ENCODE measurements at places on chromosomes 16 and 17.

DNA sequence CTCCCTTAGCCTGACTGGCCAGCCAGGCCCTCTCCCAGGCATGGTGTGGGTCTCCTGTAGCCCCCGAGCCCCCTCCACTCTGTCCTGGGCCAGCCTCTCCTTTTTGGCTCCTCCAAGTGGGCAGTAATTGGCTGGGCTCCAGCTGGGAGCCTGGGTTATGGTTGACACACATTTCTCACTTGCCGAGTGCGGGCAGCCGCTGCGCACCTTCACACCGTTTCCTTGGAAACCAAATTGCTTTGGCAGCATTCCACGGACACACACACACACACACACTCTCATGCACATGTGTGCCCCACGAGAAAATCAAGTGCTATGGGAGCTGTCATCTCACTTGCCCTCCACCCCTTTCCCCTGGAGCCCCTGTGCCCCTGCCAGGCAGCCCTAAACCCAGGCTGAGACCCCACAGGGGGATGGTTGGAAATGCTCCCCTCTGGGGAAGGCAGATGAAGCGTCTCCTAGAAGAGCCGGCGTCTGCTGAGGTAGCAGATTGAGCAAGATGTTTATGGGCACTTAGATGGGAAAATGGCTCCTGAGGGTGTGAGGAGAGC lies 402.7 kb upstream of the TNRC6C start:
- no peak for DNase-seq

DNA sequence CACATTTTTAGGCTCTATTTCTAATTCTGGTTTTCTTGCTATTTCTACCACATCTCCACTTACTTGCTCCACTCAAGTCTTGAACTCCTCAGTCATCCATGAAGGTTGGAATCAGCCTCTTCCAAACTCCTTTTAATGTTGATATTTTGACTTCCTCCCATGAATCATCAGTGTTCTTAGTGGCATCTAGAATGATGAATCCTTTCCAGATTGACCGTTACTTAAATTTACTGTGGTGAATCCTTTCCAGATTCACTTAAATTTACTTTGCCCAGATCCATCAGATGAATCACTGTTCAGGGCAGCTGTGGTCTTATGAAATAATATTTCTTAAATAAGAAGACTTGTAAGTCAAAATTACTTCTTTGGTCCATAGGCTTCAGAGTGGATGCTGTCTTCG lies 32.4 kb downstream of the CLTC start:
- DNase-seq: no peak

GRCh38 chr16:68238029-68238345 lies 2.1 kb upstream of the ESRP2 start:
- DNase-seq: no peak

DNA sequence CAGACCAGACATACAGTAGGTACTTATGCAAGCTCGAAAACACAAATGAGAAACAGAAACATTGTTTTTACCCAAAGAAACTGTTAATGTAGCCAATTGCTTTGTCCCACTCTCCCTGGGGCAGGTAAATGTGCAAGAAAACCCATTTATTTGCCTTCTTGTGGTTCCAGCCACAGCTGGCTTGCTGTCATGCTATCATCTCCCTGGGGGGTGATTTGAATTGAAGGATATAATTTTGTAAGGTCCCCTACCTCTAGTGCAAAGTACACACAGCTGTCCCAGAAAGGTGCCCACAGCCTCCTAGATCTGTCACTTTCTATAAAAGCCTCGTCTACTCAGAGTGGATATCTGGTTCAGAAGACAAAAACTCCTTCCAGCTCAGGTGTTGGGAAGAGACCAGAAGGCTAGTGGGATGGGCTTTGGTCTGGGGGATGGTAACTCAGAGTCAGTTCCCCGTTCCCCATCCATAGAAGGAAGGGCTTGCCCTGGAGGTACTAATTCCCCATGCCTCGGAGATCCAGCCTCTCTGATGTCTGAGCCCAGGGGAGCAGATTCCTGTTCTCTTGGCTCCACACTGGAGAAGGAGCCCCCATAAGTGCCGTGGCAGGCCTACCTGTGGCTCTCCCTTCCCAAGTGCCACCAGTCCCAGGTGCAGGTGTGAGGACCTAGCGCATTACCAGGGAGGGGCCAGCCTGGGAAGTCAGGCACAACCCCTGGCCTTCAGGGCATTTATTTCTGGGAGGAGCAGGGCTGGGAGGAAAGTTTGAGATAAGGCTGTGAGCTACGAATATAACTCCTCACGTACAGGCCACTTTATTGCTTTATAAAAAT lies 2.4 kb upstream of the PRR15L start:
- DNase-seq: no peak

- no peak for DNase-seq
These were observed 22.0 kb upstream of the PHLPP2 start for GRCh38 chr16:71746442-71747046.

DNA sequence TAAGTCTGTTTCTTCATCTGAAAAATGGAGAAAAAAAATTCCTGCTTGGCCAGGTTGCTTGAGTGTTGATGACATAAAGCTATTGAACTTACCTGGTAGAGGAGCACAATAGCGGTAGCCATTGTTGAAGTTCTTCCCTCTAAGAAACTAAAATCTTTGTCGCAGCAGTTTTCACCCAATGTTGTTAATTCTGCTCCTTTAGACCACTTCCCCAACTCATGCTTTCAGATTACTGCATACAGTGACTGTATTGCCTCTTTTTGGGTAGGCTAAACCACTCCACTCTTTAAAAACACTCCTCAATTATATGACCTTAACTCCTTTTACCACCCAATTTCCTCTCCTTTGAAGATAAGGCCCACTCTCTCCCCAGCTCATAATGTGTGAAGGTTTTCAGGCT lies 35.7 kb upstream of the CCL2 start:
- DNase-seq: no peak

GRCh38 chr16:68496689-68497088 lies 42.4 kb upstream of the ZFP90 start:
- no peak for DNase-seq

DNA sequence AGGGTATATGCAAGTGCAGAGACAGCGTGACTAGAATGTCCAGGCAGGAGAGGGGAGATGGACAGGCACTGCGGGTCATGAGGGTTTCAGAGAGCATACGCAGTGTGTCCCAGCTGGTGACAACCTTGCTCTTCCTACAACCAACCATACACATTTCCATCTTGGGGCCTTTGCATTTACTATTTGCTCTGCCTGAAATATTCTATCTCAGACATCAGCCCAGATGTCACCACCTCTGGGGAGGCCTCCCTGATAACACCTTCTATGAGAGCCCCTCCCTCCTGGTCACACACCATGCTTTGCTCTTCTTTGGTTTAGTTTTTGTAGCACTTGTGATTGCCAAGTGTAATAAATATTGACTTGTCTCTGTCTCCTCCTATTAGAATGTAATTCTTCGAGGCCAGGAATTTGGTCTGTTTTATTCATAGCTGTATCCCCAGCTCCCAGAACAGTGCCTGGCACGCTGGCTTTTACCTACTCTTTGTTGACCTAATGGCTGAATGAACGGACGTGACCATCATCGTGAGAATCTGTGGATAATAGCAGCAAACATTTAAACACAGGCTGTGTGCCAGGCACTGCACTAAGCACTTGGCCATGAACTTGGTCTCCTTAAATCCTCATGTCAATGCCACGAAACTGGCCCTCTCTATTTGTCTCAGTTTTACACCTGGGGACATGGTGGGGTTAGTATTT lies 51.9 kb downstream of the PLCG2 start:
- no peak for DNase-seq

DNA sequence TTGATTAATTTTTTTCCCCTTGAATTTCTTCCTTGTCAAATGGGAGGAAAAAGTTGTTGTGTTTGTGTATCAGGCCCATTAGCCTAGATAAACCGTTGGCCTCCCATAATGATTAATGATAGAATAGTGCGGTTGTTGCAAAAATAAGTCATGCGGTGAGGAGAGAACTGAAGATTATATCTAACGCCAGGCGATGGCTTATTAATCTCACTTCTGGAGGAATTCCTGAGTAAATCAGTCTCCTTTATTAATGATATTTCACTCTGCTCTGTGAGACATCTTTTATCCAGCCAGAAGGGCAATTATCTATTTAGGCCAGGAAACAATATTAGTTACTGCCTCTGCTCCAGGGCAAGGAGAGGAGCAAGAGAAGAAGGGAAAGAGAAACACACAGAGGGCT lies 107.3 kb downstream of the IRX5 start:
- no peak for DNase-seq

- no peak for DNase-seq
These were observed 1.6 kb downstream of the OSGIN1 start for GRCh38 chr16:83954577-83955016.

DNA sequence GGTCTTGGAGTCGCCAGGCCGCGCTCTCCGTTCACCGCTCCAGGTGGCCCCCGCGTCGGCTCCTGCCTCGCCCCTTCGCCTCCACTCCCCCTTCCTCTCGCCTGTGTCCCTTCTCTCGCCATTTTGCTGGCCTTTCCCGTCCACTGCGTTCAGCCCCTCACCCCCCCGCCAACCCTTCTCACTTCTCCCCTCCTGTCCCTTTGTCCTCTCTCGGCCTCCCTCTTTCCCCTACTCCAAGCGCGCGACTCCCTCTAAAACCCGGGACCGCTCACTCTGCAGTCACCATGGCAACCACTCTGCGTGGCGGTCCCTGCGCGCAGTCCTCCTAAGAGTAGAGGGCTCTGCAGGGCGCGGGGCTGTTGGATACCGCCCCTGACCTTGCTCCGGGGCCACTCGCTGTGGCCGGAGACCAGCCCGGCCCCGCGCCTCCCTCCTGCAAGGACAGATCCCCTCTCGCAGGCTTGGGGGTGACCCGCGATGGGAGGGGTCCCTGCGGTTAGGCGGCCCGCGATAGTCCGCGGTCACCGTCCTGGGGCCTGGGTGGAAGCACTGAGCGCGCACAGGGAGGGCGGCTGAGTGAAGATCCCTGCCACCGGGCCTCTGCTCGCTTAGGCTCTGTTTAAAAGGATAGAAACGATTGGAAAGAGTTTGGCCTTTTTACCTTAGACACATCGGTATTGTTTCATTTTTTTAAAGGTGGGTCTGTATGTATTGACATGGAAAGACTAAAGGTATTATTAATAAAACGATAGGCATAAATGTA lies 454 bp downstream of the CCDC40 start:
- peak; percentile 69 for DNase-seq

DNA sequence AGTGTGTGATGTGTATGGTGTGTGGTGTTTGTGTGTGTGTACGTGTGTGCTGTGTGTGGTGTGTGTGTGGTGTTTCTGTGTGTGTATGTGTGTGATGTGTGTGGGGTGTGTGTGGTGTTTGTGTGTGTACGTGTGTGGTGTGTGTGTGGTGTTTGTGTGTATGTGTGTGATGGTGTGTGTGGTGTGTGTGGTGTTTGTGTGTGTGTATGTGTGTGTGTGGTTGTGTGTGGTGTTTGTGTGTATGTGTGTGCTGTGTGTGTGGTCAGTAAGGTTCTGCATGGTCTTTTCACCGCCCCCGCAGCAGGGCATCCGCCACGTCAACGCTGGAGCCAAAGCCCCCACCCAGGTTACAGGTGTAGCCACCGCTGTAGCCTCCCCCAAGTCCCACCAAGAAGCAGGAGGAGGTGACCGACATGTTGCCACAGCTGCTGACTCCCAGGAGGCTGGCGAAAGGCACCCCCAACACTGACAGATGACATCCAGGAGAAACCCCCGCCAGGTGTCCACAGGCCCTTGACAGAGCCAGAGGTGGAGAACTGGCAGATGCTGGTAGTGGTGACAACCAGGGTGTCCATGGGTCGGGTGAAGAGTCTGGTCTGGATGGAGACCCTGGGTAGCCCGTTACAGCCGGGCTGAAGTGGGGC lies 9.3 kb upstream of the KRT17 start:
- no peak for DNase-seq

- no peak for DNase-seq
These were observed 229.5 kb downstream of the FTO start for GRCh38 chr16:53933407-53933806.

GRCh38 chr16:920051-920681 lies 50.6 kb downstream of the LMF1 start:
- DNase-seq: no peak

DNA sequence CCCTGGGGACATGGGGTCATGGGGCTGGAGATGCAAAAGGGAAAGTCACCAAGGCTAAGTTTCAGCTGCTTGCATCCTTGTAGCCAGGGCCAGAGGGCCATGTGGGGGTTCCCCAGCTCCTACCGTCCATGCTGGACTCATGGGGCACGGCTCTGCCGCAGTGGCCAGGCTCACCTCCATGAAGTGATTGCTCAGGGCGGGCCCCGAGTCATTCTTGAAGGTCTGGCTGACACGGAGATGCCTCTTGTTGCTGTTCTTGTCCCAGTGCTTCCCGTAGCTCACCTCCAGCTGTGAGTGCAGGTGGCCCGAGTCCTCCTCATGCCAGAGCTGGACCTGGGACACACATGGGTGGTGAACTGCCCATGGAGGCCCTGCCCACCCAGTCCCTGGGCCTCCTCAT lies 114.5 kb downstream of the RMI2 start:
- DNase-seq: no peak

DNA sequence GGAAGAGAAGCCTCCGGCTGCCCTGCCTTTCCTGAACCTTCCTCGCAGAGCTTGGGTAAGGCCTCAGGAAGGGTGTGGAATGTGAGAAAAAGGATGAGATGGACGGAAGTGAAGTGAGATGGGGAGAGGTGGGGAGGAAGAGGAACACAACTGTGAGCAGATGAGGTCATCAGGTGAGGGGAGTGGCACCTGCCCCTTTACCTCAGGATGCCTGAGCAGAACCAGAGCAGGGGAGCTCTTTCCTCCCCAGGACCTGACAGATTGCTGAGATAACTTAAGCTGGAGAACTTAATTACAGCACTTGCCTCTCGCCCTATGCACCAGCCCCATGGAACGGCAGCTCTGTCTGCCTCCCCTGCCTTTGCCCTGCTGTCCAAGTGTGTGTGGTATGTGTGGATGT lies 29.8 kb downstream of the TMEM132E start:
- DNase-seq: no peak

- no peak for DNase-seq
These were observed 6.4 kb downstream of the MPV17L start for GRCh38 chr16:15401972-15402371.

DNA sequence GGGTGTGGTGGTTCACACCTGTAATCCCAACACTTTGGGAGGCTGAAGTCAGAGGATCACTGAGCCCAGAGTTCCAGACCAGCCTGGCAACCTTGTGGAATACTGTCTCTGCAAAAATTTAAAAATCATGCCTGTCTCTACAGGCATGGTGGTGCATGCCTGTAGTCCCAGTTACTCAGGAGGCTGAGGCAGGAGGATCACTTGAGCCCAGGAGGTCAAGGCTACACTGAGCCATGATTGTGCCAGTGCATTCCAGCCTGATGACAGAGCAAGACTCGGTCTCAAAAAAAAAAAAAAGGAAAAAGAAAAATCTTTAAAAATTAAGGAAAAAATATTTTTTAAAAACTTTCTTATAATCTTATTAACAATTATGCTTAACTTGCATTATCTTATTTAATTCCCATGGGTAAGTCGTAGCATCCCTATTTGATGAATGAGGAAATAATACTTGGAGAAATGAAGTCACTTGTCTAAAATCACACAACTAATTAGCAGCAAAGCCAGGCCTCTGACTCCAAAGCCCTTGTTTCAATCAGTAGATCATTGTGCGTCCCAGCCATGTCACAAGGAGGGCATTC lies 13.6 kb downstream of the MFSD11 start:
- DNase-seq: no peak

- DNase-seq: peak; percentile 68
These were observed 2.5 kb downstream of the VASN start for GRCh38 chr16:4373909-4374742.

All from WTC11 (cell line).